ENCODE measurements at places on chromosomes 3 and 15.
A peak's percentile ranks its signal among the peaks of the same experiment; 100 is the strongest.

DNA sequence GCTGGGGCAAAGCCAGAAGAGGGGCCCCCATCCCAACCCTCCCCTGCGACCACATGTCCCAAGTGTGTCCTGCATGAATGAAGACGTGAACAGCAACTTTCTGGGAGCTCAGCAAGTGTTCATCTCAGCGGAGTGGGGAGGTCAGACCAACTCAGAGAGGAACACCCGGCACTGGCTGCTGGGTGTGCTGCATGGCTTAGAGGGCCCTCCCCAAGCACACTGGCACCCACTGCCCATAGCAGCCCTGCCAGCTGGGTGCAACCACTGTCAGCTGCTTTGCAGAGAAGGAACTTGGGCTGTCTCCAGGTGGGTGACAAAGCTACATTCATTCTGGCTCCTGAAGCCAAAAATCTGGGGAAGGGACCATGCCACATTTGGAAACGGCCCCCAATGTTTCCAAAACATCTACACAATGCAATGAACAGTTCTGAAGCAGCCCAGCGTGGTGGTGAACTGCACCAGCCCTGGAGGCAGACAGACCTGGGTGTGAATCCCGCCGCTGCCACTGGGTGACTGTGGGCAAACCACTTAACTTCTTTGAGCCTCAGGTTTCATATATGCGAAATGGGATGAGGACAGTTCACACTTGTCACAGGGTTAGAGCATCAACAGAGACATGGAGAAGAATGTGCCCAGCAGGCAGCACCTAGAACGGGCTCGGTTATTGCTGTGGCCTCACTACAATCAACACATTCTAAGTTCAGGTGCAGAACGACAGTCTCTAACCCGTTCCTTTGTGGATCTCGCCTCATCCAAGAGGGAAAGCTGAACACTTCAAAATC, 145.4 kb downstream of the NUP210 start:
- DNase-seq = no peak

DNA sequence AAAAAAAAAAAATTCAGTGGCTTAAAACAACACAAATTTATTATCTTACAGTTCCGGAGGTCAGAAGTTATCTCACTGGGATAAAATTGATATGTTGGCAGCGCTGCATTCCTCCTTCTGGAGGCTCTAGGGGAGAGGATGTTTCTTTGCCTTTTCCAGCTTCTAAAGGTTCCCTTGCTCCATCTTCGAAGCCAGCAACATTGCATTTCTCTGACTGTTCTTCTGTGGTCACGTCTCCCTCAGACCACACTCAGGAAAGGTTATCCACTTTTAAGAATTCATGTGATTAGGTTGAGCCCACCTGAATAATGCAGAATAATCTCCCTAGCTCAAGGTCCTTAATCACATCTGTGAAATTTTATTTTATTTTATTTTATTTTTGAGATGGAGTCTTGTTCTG, 23.4 kb upstream of the ACAP2 start:
- DNase-seq = no peak

DNA sequence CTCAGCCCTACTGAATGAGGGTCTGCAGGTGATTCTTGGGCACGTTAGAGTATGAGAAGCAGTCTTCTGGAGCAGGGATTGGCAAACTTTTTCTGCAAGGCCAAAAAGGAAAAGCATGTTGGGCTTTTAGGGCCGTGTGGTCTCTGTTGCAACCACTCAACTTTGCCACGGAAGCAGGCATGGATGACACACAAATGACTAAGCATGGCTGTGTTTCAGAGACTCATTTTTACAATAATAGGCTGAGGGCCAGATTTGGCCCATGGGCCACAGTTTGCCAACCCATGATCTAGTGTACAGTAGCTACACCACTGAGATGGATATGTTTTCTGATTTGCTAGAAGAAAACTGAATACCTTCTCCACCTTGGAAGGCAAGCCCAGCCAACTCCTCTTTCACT, 66.1 kb upstream of the PRICKLE2 start:
- no peak for DNase-seq

- no peak for DNase-seq
Observed at GRCh38 chr15:85443046-85443445, 62.6 kb downstream of the AKAP13 start.

DNA sequence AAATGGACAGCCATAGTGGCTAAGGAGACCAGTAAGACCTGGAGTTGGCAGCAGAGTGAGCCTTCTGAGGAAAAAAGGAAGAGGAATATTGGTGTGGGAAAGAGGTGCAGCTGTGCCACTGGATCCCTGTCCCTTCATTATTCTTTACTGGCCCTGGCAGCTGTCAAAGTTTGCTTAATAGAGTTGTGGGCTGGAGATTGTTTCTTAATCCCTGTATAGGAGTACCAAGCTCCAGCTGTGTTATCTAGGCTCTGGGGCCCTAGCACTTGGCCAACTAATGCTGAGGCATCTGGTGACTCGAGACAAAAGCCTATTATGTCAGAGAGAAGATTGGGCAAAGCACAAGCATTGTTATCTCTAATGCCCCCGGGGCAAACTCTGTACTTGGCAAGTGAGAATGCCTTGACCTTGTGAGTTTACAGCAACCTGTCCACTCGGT, 61.4 kb downstream of the ZNF609 start:
- no peak for DNase-seq

- no peak for DNase-seq
Observed at GRCh38 chr3:150035301-150035779, 64.6 kb upstream of the PFN2 start.

DNA sequence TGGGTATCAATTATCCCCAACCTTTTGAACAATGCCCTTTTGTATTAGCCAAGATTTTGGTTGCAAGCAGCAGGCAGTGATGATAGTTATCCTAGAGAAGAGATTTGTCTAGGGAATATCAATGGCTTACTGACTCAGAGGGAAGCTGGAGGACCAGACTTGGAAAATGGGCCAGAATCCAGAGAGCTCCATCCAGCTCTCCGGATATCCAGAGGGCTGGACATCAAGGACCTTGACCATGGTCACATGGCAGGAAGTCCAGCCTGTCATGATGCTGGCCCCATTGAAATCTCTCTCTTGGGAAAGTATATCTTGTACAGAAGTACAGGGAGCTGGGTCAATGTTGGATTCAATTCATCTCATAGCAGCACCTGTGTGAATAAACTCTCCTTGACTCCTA, 148.5 kb upstream of the PDZRN3 start:
- no peak for DNase-seq

- peak; percentile 67 for DNase-seq
Observed at GRCh38 chr15:74438721-74439316, 5.1 kb upstream of the SEMA7A start.

GRCh38 chr15:74768771-74769342, 13.0 kb upstream of the CSK start:
- no peak for DNase-seq

DNA sequence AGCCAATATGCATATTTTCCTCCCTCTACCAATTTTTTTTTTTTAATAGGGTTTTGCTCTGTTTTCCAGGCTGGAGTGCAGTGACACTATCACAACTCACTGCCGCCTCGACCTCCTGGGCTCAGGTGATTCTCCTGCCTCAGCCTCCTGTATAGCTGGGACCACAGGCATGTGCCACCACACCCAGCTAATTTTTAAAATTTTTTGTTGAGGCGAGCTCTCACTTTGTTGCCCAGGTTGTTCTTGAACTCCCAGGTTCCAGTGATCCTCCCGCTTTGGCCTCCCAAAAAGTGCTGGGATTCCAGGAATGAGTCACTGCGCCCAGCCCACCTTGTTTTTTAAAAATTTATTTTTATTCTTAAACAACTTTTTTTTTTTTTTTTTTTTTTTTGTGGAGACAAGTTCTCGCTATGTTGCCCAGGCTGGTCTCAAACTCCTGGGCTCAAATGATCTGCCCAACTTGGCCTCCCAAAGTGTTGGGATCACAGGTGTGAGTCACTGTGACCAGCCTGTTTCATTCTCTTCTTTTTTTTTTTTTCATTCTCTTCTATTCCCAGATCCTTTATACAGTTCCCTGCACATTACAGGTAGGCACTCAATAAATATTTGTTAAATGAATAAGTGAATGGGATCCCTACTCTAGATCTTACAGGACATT, 40.5 kb upstream of the PIK3CB start:
- no peak for DNase-seq

DNA sequence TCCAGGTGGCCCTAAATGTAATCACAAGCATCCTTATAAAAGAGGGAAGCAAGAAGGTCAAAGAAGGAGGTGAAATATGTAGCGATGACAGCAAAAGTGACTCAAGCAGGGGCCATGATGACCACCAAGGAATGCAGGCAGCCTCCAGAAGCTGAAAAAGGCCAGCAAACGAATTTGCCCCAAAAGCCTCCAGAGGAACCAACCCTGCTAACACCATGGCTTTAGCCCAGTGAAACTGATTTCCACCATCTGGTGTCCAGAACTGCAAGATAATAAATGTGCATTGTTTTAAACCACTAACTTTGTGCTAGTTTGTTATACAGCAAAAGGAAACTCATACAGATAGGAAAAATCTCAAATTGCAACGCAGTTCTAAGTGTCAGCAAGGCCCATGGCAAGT, 23.0 kb upstream of the RBSN start:
- DNase-seq = no peak

GRCh38 chr15:48559285-48559684, 86.2 kb downstream of the FBN1 start:
- no peak for DNase-seq

DNA sequence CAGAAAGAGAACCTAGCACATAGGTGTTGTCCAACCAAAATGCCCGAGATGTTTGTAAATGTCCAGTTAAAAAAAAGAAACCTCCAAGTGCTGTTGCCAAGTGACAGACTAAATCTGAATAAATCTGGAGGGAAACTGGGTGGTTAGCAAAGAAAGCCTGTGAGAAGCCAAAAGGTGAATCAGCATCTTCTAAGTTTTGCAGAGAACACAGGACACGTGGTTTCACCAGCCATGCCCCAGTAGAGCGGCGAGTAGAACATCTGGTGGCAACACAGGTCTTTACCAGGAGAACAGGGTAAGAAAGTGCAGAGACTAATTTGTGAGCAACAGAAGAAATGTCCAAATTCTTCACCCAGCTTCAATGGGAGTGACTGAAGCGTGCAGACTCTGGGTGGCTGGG, 986.0 kb downstream of the ROBO2 start:
- DNase-seq = no peak

GRCh38 chr3:71754610-71755253, 1.1 kb downstream of the GPR27 start:
- no peak for DNase-seq

- DNase-seq = no peak
Observed at GRCh38 chr3:45103753-45104714, 42.1 kb downstream of the CDCP1 start.

DNA sequence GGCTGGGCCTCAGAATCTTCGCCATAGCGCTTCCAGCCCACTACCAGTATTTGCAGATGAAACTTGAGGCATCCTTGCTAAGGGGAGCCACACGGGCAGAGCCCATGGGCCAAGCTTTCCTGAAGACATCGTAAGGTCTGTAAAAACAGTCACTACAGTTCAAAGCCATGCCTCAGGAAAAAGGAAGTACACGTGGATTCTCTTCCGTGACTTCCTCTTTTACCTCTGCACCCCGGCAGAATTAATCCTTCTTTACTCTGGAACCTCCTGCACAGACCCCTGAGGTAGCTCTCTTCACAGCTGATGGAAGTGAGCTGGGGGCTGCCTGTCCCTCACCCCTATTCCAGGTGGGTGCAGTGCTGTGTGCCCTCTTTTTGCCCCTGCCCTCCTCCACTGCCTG, 129.2 kb downstream of the CHDH start:
- DNase-seq = no peak

DNA sequence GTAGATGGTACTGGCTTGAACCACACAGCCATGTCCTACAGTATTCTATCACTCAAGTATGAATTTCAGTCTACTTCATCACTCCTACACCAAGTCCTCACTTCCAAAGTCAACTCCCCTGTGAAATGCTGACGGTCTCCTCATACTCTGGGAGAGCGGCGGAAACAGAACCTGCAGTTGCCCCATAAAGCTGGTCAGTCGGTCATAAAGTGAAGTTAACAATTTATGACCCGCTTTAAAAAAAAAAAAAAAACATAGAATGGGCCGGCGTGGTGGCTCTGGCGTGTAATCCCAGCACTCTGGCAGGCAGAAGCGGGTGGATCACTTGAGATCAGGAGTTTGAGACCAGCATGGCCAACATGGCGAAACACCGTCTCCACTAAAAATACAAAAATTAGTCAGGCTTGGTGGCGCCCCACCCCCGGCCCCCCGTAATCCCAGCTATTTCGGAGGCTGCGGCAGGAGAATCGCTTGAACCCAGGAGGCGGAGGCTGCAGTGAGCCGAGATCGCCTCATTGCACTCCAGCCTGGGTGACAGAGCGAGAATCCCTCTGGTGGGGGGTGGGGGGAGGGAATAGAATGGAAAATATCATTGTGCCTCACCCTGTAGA, 2.1 kb downstream of the TRANK1 start:
- no peak for DNase-seq

DNA sequence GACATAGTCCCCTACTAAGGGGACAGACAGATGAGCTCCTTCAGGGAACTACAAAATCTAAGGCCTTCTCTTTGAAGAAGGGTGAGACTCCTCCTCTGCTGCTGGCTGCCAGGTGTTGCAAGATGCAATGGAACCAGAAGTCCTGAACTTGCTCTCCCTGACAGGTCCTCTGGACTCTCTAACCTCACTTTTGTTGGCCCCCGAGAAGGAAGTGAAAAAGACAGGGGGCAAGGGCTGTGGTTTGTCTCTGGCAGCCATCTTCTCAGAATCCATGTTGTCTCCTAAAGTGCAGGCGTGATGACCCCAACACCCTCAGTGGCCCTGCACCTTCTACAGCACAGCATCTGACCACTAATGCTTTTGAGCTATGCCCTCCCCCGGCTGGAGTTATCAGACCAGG, 292.5 kb downstream of the CHST2 start:
- DNase-seq = no peak

GRCh38 chr3:112467539-112467938, 31.7 kb downstream of the BTLA start:
- DNase-seq = no peak

GRCh38 chr15:49320351-49320750, 102.7 kb upstream of the FGF7 start:
- no peak for DNase-seq

GRCh38 chr15:60090747-60091146, 86.6 kb downstream of the FOXB1 start:
- DNase-seq = no peak

DNA sequence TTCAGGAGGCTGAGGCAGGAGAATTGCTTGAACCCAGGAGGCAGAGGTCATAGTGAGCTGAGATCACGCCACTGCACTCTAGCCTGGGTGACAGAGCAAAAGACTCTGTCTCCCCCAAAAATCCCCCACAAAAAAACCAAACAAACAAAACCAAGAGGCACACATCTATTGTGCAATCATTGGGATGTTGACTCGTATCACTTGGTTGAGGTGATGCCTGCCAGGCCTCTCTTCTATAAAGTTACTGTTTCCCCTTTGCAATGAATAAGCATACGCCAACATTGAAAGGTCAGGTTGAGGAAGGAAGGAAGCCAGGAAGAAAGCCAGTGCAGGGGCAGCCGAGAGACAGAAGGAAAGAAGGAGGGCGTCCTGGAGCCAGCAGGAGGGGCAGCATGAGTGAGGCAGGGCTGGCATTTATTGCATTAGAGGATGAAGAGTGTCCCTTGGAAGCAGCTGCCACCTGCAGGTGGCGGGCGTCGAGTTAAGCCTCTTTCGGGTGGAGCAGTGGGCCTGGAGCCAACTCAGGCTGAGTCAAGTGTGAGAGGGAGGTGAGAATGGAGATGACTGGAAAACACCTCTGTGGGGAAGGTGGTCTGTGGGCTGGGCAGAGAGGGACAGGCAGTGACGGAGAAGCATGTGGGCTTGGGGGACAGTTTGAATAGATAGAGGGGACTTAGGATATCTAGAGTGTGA, 8.3 kb upstream of the CSPG4 start:
- no peak for DNase-seq

Data from activated T-cell treated with anti-CD3 and anti-CD28 coated beads for 1 hour (primary cell).